Non-pigmented ciliary epithelial cell (primary cell): ENCODE measurements at places on chromosomes 5 and 9.

GRCh38 chr5:74432216-74432615 lies 208.3 kb downstream of the ENC1 start:
- DNase-seq, result no peak

GRCh38 chr5:31481531-31482165 lies 50.2 kb downstream of the DROSHA start:
- no peak for DNase-seq

DNA sequence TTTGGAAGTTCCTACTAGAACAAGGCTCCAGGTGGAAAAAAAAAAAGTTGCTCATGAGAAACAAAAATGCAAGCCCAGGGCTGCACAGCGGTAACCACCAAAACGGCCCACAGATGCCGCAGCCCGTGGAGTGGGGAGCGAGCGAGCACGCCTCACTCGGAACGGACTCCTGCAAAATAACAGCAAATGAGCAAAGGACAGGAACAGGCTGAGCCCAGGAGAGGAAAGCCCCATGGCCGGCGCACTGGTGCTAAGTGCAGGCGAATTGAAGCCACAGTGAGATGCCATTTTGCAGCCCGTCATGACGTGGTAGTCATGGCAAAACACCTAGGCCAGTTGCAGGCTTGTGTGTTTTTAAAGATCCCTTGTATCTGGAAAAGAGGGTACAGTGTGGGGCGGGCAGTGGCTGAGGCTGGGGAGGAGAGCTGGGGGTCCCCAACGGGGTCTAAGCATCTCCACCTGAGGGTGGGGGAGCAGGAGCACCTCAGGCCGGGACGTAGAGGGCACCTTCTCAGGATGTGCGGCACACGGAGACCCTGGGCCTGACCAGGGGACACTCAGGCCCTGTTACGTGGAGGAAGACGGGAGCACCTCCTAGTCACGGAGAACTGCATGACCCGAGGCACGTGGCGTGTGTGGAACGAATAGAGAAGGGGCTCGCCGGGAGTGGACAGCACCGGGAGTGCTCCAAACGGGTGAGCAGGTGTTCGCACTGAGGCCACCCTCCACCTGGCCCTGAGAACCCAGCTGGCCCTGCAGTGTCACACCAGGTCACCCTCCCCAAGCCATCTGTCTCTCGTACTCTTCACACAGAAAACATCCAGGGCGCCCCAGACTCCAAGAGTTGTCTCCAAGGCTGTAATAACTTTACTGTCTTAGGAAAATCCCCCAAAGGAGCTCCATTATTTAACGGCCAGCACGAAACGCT lies 10.7 kb downstream of the GRM6 start:
- no peak for DNase-seq

DNA sequence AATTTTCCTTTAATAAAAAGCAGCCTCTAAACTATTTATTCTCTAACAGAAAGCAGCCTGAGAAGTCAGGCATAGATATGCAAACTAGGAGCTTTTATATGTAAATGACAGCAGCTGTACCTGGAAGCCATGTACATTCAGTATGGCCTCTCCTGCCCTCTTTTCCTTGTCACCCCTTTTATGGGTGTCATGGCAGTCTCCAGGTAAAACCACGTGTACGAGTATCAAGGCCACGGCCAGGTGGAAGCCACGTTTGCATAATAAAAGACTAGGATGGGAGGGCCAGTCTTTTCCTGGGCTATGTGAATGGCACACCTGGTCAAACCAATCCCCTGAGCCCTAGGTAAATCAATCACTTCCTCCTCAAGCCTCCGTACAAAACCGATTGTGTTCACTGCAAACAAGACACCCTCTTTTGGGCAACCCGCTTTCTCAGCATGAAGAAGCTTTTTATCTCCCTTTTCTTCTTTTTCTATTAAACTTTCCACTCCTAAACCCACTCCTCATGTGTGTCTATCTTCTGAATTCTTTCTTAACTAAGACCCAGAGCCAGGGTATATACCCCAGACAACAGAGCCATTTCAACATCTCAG lies 419.5 kb upstream of the CTNND2 start:
- DNase-seq, result no peak

GRCh38 chr5:89733772-89734171 lies 675.8 kb downstream of the CETN3 start:
- no peak for DNase-seq

GRCh38 chr5:1685066-1685465 lies 114.6 kb downstream of the MRPL36 start:
- no peak for DNase-seq

GRCh38 chr9:27059907-27060306 lies 49.1 kb upstream of the TEK start:
- DNase-seq, result no peak

DNA sequence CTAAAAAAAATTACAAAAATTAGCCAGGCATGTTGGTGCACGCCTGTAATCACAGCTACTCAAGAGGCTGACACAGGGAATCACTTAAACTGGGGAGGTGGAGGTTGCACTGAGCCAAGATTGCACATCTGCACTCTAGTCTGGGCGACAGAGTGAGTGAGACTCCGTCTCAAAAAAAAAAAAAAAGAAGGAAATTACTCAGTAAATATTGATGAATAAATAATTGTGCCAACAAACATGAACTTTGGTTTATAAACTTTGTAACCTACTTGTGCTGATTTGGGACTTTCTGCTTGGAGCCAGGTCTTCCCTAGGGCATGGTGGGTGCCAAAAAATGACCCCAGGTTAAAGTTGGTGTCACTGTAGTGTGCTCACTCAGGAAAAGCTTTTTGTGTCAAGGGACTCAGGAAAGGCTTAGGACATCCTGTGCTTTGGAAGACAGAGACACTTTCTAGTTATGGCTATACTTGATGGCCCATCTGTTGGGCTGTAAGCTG lies 19.0 kb downstream of the ABLIM3 start:
- DNase-seq, result no peak

DNA sequence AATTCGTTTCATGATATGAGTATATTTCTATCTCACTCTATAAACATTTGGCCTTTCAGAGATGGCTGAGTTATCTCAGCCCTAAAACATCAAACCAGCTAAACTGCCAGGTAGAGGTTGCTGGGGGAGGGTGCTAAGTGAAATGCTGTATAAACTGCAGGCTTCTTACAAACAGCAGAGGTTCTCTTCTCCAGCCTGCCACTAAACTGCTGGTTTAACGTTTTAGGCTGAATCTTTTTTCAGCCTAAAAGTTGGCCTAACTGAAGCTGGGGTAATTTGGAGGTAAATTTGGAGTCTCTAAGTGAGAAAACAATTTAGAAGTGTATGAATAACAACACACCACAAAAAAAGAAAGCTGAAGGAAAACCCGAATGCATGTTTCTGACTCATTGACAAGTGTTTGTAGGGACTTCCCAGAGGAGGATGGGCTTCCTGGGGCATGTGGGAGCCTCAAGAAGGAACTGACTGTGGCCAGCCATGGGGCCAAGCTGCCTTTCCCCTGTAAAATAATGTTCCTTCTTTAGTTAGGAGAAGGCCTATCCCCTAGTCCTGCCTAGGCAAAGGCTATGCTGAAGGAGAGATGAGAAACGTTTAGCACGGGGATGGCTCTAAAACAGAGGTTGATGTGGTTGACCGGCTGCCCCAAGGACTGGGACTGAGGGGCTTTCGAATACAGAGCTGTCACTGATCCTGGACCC lies 44.3 kb downstream of the SLC28A3 start:
- no peak for DNase-seq

DNA sequence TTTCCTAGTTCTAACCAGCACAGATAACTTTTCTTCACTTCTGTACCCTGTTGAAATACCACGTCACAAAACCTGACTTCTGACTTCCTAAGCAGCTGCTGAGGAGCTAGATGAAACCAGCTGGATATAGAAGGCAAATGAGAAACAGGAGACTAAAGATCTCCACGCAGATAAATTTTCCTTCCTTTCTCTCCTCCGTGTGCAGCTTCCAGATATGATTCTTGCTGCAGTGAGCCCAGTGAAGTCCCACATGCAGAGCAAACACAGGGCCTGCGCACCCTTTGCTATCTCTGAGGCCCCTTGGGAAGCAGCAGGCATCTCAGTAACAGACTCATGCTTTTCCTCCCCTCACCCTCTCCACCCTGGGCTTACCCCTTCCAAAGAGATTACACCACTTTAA lies 1638.3 kb downstream of the MAT2B start:
- no peak for DNase-seq

- no peak for DNase-seq
These were observed 7.2 kb upstream of the DUSP1 start for GRCh38 chr5:172777881-172778814.

DNA sequence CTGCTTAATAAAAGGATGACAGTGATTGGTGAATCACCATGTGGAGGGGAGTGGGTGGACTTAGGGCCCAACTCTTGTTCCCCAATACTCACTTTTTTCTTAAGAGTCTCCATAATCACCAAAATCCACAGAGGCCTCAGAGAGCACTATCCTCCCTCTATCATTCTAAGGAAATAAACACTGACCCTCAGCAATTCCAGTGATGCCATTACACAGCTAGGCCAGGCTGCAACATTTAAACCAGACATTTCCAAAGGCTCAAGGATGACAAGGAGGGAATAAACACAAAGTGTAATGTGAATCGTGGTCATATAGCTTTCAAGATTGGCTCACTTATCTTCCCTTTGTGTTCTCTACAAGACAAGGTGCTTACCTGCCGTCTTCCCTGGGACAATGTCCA lies 2.4 kb upstream of the ARSI start:
- no peak for DNase-seq

GRCh38 chr5:72394688-72395087 lies 74.5 kb downstream of the PTCD2 start:
- no peak for DNase-seq

DNA sequence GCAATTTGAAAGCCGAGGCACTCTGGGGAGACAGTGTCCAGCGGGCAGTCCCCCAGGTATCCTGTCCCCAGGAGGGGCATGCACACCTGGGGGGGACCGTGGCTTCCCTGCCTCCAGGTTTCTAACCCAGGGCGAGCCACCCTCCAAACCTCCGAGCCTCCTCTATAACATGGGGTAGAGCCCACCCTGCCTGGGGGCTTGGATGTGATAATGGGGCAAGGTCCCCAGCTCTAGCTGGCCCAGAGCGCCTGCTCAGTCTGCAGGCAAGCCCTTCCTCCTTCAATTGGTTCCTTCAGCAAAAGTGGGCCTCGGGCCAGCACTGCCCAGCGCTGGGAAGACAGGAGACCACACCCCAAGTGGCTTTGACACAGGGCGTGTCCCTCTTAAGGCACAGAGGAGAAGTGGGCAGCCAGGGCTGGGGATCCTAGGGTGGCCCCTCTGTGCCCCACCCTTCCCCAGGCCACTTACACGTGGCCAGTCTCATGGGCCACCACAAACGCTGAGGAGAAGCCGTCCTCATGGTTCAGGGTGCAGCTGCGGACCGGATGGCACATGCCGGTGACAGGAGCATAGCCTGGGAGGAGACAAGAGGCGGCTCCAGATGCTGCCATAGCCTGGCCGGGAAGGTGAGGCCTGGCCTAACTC lies 94.3 kb downstream of the ZNF354C start:
- DNase-seq, result no peak

GRCh38 chr9:136613824-136614371 lies 48.8 kb upstream of the EGFL7 start:
- DNase-seq, result no peak

GRCh38 chr5:96880444-96881164 lies 4.3 kb downstream of the ERAP2 start:
- no peak for DNase-seq

DNA sequence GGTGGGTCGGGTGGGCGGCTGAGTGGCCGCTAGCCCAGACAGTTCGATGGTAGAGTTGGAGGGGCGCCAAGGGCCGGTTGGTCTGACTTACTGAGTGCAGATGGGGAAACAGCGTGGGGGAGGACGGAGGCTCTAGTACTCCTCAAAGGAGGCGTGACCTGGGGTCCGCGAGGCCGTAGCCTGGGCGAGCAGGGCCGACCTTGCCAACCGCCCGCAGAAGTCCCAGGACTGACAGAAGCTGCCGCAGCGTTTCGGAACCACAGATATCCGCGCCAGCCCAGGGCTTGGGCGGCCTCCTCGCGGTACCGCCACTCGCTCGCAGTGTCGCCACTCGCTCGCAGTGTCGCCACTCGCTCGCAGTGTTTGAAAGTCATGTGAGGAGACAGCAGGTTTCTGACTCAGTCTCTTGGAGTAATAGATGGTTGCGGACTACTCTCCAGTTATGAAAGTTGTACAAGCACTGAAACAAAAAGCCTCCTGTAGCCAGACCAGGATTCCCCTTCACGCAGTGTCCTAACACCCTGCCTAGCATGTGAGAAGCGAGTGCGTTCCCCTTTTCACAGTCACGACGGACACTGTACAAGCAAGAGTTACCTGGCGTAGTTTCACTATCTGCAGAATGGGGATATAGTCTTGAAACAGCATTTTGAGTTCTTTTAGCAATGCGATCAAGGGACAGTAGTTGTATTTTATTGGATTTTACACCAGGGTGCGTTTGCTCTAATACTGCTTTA lies 674 bp downstream of the TMEM38B start:
- no peak for DNase-seq

DNA sequence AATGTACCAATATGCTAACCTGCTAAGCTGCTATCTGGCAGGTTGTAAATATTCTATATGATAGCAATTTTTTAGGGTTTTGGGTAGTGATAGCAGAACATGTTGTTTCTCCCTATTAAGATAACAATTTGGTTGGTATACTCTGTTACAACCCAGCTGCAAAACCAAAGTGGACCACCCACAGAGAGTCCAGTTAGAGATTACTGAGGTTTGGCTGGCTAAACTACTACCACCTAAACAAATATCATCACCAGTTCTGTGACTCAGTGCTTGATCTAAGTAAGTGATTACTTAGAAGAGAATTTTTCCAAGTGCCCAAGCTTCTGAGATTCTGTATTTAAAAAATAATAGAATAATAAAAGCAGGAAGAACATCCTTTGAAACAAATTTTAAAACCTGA lies 72.3 kb downstream of the XRCC4 start:
- DNase-seq, result peak; percentile 52

GRCh38 chr9:93676310-93677047 lies 100.1 kb downstream of the PHF2 start:
- DNase-seq, result no peak

DNA sequence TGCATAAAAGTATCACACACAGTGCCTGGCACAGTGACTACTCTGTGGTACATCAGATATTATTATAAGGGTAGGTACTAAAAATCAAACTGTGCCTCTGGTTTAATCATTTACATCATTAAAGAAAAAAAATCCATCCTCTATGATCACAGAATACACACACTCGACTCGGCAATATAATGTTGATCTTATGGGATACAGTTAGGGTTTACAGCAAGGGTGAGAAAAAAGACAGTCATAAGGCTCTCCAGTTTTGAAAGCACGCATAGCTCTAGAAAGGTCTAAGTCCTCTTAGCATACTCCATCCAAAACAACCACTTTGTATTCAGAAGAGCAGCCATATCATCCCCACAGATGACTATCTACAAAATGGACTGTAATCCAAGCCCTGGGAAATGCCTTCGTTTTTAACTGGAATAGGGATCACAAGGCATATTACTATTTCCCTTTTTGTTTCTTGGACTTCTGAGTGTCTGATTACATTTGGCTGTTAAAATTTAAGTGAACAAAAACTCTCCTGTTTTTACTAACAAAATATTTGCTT lies 26.6 kb downstream of the TRPM3 start:
- no peak for DNase-seq

- no peak for DNase-seq
These were observed 31.7 kb downstream of the IL33 start for GRCh38 chr9:6247266-6247665.
